Lung (tissue), 17 donors: ENCODE measurements at places on chromosomes 3 and 15. TPM values are rescaled to one million over a fixed set of nuclear protein-coding genes. Genes with fewer than 3 reads are reported as not detected.

DNA sequence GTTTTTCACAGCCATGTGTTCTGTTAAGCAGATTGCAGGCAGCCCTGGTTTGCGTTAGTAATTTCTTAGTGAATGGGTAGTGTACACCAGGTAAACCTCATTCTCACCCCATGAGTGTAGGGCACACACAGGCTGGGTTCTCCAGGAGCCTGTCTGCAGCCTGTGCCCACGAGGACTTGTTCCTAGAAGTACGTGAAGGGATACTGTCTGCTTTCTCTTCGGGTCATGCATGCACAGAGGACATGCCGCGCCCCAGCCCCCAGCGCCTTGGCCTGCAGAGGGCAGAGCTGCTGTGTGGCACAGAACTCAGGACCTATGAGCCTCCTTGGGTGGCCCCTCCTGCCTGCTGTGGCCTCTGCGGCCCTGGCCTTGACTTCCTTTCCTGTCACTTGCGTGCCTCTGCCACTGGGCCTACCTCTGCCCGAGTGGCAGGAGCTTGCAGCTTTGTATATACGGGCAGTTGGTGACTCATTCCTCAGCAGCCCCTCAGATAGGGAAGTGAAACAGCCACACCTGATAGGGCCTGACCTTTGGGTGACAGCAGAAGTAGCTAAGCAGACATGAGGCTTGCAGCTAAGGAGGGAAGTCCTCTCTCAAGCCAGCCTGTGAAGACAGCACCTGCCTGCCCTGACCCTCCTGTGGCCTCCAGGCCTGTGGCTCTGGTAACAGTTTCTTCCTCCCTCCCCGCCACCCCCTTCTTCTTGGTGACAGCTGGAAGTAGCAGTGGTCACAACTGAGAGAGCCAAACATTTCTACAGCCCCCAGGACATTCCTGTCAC lies 19.5 kb downstream of the PPCDC start:
- H3K4me3 ChIP-seq, result no peak overlapping the region
- H3K4me1 ChIP-seq, result peaks cover 36% of the 10 kb centered on the region
- no peak for DNase-seq
- H3K36me3 ChIP-seq, result no peaks in the 10 kb centered on the region

GRCh38 chr3:100254168-100254777 lies 6.5 kb upstream of the TBC1D23 start:
- DNase-seq, result peak; percentile 88
- H3K36me3 ChIP-seq, result no peaks in the 10 kb centered on the region
- no peak overlapping the region for H3K4me3 ChIP-seq
- no peaks in the 10 kb centered on the region for H3K27me3 ChIP-seq
- no peak overlapping the region for H3K27ac ChIP-seq
- H3K4me1 ChIP-seq, result peaks cover 5% of the 10 kb centered on the region

DNA sequence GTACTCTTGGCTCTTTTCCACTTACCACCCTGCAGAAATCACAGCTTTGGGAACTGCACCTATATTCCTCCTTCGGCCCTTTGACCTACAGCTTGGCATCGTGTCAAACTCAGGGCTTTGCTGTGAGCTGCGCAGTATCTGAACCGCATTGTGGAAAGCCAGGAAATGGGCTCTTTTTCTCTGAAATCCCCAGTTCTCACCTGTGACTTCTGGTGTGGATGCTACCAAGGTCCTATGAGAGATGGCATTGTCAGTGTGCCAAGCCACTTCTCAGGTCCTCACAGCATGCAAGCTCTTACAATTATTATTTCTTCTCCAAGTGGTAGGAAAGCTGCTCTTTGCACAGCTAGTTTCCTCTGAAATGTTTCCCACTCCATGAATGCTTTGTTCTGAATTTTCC lies 450.6 kb upstream of the TBL1XR1 start:
- no peaks in the 10 kb centered on the region for H3K4me1 ChIP-seq
- H3K27ac ChIP-seq, result no peak overlapping the region
- no peak for DNase-seq
- no peaks in the 10 kb centered on the region for H3K36me3 ChIP-seq

GRCh38 chr3:23052620-23053019 lies 150.5 kb upstream of the UBE2E2 start:
- no peaks in the 10 kb centered on the region for H3K27me3 ChIP-seq
- no peak overlapping the region for H3K27ac ChIP-seq
- no peaks in the 10 kb centered on the region for H3K36me3 ChIP-seq
- no peaks in the 10 kb centered on the region for H3K4me1 ChIP-seq
- H3K4me3 ChIP-seq, result no peak overlapping the region

- no peaks in the 10 kb centered on the region for H3K27me3 ChIP-seq
- H3K4me3 ChIP-seq, result no peak overlapping the region
- H3K27ac ChIP-seq, result no peak overlapping the region
- H3K4me1 ChIP-seq, result no peaks in the 10 kb centered on the region
Measured at GRCh38 chr3:166897811-166898210, 482.3 kb downstream of the ZBBX start.

DNA sequence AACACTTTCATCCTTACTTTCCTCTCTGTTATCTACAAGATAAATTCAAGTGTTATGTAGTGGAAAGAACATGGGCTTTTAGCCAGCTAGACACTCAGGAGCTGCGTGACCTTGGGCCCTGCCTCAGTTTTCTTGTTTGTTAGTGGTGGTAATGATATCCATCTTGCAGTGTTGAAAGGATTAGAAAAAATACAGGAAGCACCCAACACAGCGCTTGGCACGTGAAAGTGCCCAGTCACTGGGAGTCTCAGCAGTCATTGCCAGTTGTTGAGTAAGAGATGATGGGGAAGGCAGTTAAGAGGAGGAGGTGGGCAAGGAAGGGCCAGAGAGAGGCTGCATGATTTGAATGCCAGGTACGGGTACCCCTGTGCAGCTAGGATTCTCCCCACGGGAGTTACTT lies 5.3 kb downstream of the PDIA5 start:
- no peak overlapping the region for H3K4me3 ChIP-seq
- H3K27me3 ChIP-seq, result no peaks in the 10 kb centered on the region
- H3K4me1 ChIP-seq, result peaks cover 13% of the 10 kb centered on the region
- DNase-seq, result no peak

DNA sequence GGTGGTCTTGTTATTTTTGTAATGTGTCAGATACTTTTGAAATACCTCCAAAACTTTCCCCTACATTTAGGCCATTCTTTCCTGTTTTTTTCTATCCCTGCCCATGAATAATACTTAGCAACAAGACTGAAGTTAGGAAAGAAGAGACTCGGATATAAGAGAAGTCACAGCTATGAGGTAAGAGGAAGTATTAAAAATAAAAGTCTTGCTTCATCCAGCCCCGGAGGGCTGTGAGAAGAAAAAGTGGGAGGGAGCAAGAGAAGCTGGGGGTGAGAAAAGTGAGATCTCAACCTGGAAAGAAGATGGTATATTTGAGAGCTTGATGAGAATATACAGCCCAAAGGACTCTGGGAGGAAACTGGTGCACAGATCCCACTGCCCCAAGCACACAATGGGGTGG lies 213.5 kb upstream of the CDIN1 start:
- DNase-seq, result no peak
- H3K4me3 ChIP-seq, result no peak overlapping the region
- H3K27ac ChIP-seq, result no peak overlapping the region
- peaks cover 10% of the 10 kb centered on the region for H3K4me1 ChIP-seq

GRCh38 chr3:128448491-128448890 lies 18.2 kb downstream of the DNAJB8 start:
- DNase-seq, result no peak
- H3K27me3 ChIP-seq, result peaks cover 2% of the 10 kb centered on the region
- no peak overlapping the region for H3K4me3 ChIP-seq
- no peak overlapping the region for H3K27ac ChIP-seq
- H3K4me1 ChIP-seq, result no peaks in the 10 kb centered on the region

- H3K36me3 ChIP-seq, result no peaks in the 10 kb centered on the region
- H3K27ac ChIP-seq, result no peak overlapping the region
- H3K4me1 ChIP-seq, result peaks cover 21% of the 10 kb centered on the region
- peak; percentile 24 for DNase-seq
- no peak overlapping the region for H3K4me3 ChIP-seq
- no peaks in the 10 kb centered on the region for H3K27me3 ChIP-seq
Measured at GRCh38 chr3:171967137-171967783, 72.1 kb upstream of the FNDC3B start.

GRCh38 chr3:45179163-45179562 lies 33.0 kb upstream of the CDCP1 start:
- DNase-seq, result no peak
- H3K4me1 ChIP-seq, result peaks cover 4% of the 10 kb centered on the region
- no peaks in the 10 kb centered on the region for H3K36me3 ChIP-seq
- H3K27me3 ChIP-seq, result no peaks in the 10 kb centered on the region
- H3K4me3 ChIP-seq, result no peak overlapping the region

- H3K27ac ChIP-seq, result no peak overlapping the region
- DNase-seq, result peak; percentile 98
- no peak overlapping the region for H3K4me3 ChIP-seq
- no peaks in the 10 kb centered on the region for H3K36me3 ChIP-seq
Measured at GRCh38 chr15:47293466-47294162, 423.7 kb upstream of the SEMA6D start.

ERC2 gene
- total RNA-seq, result 1.2 TPM

CHRNA3 gene
- 0.06 TPM for total RNA-seq

HIGD2B gene
- not detected for total RNA-seq

CRYGS gene
- total RNA-seq, result 3.2 TPM

SEMA3B gene
- 47.9 TPM for total RNA-seq
